ENCODE measurements at places on chromosomes 5 and 9. TPM values are rescaled to one million over a fixed set of nuclear protein-coding genes. Genes with fewer than 3 reads are reported as not detected.

The LCN1 gene
- not detected for total RNA-seq

DNA sequence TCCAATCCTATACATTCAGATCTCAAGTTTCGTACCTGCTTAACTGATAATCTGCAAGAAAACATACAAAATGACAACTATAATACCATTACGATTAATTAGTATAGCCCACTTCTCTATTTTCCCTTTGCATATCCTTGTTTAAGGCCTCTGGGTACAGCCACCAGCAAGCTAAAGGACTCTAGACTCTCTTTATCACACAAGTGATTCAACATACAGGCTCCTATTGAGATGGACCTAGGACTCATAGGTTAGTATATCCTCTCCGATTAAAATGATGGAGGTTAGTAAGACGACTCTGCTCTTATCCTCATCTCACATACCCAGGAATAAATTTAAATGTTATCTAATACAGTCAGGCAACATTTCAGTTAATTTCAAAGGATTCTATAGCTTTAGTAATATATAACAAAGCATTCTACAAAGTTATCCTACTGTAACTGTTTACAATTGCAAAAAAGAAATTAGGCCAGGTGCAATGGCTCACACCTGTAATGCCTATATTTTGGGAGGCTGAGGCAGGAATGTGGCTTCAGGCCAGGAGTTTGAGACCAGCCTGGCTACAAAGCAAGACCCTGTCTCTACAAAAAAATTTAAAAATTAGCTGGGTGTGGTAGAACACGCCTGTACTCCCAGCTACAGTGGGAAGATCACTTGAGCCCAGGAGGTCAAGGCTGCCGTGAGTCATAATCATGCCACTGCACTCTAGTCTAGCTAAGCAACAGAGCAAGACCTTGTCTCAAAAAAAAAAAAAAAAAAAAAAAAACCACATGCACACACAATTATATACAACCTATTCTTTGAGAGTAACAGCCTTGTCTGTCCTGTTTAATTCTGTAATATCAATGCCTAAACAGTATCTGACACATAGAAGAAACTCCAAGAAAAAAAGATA lies 15.4 kb downstream of the HAUS6 start:
- no peak for DNase-seq

GRCh38 chr9:4301971-4302427 lies 2.1 kb upstream of the GLIS3 start:
- no peak for DNase-seq

The GGTA1 gene
- 6.6 TPM for total RNA-seq

DNA sequence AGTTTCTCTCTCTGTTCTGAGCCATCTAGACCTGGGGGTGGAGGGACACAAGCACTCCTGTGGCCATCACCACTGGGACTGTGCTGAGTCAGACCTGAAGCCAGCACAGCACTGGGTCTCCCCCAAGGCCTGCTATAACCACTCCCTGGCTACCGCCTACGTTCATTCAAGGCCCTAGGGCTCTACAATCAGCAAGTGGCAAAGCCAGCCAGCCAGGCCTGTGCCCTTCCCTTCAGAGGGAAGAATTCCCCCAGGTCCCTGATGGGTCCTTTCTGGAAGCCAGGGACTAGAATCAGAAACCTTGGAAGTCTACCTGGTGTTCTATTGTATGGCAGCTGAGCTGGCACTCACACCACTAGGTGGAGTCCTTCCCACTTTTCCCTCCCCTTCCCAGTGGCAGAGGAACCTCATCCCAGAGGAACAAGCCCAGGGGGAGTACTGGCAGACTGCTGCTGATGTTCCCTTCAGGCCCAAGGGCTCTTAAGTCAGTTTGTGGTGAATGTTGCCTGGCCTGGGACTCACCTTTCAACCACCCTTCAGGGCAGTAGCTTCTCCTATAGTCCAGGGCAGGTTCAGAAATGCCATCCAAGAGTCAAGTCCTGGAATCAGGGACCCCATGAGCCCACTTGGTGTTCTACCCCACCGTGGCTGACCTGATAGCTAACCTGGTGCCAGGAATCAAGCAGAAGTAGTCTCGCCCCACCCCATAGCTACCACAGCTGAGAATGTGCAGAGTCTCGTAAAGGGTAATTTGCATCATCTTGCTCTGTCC lies 20.0 kb downstream of the JMY start:
- no peak for DNase-seq
